ENCODE measurements at places on chromosomes 7 and 10.

- DNase-seq = peak; percentile 42
These were observed 695 bp downstream of the HSPA12A start for GRCh38 chr10:116741391-116742351.

DNA sequence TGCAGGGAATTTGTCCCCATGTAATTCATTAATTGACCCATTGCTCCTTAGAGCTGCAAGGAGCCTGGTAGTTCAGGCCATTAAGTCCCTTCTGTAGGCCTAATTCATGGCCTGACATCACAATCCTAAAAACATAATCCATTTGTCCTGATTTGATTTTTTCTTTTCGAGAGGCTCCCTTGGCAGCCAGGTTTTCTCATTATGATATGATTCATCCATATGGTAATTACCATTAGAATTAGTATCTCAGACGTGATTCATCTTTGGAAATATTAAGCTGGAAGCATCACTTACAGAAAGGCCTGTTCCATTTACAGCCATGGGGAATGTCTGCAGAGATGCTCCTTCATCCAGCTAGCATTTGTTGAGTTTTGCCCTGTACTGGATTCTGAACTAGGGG lies 128.5 kb downstream of the PLCE1 start:
- no peak for DNase-seq

DNA sequence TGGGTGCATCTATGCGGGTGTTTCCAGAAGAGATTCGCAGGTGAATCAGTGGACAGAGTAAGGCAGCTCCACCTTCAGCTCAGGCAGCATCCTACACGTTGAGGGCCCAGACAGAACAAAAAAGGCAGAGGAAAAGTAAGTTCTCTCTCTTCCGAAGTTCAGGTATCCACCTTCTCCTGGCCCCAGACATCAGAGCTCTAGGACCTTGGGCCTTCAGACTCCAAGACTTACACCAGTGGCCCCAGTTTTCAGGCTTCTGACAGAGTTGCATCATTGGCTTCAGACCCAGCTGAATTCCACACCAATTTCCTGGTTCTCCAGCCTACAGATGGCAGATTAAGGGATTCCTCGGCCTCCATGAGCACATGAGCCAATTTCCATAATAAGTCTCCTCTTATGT lies 102.2 kb upstream of the GPR26 start:
- DNase-seq = no peak

DNA sequence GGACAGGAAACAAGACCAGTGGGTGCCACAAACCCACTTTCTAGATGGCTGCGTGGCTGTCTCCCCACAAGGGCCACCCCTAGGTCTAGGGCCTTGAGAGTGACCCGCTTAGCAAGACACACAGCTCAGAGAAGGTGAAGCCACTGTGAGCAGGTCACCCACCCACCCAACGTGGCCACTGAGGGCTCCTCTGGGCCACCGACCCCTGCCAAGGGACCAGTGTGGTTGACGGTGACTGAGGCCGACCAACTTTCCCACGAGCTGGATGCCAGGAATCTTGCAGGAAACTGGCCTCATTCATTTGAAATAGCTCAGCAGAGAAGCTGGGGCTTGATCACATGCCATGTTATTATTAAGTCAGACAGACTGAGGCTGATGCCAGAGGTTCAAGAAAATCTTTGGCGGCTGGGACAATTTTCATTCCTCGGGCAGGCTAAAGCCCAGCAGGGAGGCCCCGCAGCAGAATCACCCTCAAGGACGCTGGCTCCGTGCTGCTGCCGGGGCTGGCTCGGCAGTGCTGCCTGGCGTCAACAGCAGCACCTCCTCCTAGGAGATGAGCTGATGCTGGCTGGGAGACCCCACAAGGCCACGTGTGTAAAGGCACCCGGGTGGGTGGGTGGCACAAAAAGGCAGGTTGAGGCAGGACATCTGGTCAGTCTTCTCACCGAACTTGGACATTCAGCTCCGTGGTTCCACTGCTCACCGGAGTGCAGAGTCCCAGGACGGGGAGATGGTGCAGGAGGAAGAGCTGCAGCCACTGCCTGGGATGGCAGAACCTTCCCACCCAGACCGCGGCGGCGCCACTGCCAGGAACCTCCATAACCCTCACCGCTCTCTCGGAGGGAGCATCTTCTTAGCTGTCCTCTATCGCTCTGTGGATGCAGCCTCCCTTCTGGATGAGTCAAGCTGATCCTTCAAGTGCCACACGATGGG lies 57.8 kb downstream of the ZRANB1 start:
- peak; percentile 58 for DNase-seq

GRCh38 chr7:45105588-45106188 lies 5.8 kb downstream of the TBRG4 start:
- no peak for DNase-seq

- DNase-seq = no peak
These were observed 186.2 kb upstream of the LYZL1 start for GRCh38 chr10:29102636-29103035.

DNA sequence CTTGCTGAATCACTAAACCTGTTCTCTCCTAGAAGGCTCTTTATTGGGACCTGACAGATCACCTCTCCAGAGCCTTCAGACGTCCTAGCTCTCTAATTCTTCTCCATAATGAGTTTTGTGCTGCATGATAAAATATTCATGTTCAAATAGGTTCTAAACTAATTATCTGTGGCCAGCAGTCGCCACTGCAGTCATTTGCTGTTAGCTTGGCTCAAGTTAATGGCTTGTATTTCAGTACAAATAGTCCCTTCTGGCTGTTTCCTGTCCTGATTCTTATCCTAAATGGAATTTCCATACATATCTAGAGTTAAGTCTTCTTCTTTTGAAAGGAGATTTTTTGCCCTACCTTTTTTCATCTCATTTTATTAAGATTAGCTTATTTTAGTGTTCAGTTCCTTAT lies 303.2 kb downstream of the EXOC4 start:
- DNase-seq = no peak

DNA sequence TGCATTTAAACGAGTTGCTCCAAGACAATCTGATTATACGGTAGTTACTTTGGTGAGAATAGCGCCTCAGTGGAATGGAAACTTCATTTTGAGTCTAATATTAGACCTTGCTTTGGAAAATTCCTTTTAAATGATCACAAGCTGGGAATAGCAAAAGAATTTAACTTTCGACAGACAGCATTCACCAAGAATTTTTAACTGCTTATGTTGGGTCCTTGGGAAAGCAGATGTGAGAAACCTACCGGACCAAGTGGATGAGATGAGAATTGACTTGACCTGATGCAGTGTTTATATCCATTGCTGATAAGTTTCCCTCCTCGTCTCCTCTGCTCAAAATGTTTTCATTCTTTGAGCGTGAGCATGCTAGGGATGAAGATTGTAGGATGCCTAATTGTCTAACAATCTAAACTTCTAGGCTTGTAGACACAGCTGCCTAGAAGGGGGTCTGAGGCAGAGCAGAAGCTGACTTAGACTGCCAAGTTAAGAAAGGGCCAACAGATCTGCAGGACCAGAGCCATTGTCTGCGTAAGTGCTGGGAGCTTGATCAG lies 126.9 kb downstream of the CNNM2 start:
- no peak for DNase-seq

DNA sequence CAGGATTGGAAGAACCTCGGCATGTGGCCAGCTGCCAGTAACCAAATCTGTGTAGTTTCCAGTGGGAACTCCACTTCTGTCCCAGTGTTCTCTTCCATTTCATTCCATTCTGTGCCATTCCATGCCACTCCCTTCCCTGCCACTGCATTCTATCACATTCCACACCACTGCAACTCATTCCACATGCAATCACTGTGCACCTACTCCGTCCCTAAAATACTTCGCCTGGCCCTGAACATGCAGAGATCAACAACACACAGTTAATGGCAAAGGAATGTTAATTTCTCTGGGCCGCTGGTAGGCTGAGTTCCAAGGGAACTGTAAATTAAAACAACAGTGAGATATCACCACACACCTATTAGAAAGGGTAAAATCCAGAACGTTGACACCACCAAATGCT lies 64.8 kb downstream of the AKR1B1 start:
- no peak for DNase-seq

GRCh38 chr10:75620356-75620755 lies 188.9 kb downstream of the LRMDA start:
- no peak for DNase-seq

DNA sequence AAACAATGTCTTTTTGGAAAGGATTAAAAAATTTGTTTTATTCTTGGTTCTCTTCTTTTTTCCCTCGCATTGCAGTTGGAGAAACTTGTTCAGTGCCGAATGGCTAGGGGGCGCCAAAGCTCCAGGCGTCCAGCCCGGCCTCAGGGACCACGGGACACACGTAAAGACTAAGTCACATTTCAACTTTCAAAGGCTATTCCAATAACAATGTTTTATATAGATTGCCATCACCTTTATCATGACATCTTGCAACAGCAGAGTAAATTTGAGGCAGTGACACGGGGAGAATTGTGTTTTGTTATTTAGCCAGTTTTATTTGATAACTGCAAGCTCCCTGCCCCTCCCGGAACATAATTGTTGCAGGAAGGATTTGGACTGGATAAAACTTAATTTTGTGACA lies 2.2 kb upstream of the IGFBP3 start:
- no peak for DNase-seq

DNA sequence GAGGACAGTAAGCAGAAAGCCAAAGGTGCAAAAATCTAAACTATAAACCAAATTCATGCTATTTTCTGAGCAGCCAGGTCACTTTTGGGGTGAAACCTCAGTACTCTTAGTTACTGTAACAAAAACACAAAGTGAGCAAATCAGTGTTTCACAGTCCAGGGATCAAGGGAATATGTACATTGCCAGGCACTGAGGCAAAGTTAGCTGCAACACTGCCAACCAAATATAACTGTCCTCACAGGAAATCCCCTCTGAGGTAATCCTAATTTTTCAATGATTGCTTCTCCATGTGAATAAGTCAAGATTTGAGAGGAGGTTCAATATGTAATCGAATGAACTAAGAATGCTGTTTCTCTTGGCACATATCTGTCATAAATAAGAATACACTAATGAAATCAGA lies 229.7 kb downstream of the TSPAN12 start:
- DNase-seq = no peak

- no peak for DNase-seq
These were observed 30.0 kb upstream of the AP5Z1 start for GRCh38 chr7:4745265-4745919.

GRCh38 chr10:132539894-132540293 lies 2.3 kb downstream of the INPP5A start:
- no peak for DNase-seq

DNA sequence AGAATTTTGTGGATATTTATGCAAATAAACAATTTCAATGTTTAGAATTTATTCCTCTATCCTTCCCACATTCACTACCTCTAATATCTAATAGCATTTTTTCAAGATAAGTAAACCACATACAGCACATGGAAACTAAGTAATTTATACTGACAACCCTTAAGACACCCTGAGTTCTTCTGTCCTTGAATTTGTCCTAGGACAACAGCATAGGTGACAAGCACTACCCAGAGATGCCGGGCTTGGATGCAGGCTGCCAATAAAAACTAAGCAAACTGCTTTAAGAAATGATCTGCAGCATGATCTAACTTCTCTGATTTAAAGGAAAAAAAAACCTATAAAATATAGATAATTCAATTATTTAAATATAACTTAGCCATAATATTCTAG lies 22.7 kb downstream of the NT5C3A start:
- no peak for DNase-seq
